ENCODE measurements at places on chromosomes 3 and 15.

DNA sequence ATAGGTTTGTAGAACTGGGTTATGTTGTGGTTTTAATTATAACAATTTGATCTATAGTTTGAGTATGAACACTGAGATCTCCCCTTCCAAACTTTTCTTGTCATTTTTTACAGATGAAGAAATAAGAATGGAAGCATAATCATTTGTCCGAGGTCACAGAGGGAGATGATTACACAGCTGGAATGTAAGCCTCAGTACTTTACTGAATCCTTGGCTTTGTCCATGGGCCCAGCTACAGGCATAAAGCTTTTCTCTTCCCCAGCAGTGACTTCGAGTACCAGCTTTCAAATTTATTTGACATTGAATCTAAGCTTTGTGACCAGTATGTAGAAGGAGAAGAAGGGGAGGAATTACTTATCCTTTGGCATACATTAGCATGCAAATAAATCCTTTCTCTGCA is 80.9 kb upstream of the DCBLD2 start:
- no peak for DNase-seq

GRCh38 chr3:150251187-150252062 is 156.7 kb upstream of the TSC22D2 start:
- no peak for DNase-seq

- peak; percentile 20 for DNase-seq
Observed at GRCh38 chr15:63274427-63274826, 3.0 kb upstream of the APH1B start.

GRCh38 chr3:129289201-129289921 is 10.7 kb downstream of the HMCES start:
- no peak for DNase-seq

DNA sequence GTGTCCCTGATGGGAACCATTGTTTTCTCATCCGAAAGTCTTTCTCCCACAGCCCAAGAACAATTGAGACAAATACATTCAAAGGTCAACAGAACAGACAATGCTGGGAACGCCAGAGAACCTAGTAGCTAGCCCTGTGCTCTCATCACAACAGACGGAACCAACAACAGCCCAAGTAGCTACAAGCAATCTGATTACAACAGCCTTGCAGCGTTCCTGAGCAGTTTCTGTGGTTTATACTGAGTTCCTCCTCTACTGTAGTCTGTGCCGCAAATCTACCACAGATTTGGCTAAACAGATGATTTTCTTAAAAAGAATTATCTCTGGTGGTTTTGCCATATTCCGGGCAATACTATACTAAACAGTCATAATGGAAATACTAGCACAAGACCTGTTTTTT is 435.6 kb downstream of the MECOM start:
- no peak for DNase-seq

GRCh38 chr15:57639306-57639705 is 47.6 kb downstream of the MYZAP start:
- no peak for DNase-seq

GRCh38 chr3:79011821-79012529 is 755.8 kb downstream of the ROBO1 start:
- DNase-seq, result no peak

DNA sequence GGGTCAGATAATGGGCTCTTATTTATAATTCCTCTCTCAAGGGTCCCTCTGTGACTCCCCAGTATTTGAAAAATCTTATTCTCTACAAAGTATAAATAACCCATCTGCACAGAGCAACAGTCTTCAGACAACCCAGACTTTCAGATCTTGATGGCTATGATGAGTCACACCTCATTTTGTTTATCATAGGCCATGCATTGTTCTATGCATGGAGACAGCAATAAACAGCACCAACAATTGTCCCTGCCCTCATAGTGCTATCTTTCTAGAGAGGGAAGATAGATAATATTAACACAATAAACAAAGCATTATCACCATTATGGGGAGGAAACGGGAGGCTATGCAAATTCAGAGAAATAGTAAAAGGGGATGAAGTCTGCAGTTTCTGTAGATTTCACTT is 13.4 kb downstream of the FHIT start:
- no peak for DNase-seq

- no peak for DNase-seq
Observed at GRCh38 chr3:168956076-168956475, 707.4 kb downstream of the MECOM start.

GRCh38 chr3:59433546-59433945 is 383.7 kb upstream of the CFAP20DC start:
- DNase-seq, result no peak

DNA sequence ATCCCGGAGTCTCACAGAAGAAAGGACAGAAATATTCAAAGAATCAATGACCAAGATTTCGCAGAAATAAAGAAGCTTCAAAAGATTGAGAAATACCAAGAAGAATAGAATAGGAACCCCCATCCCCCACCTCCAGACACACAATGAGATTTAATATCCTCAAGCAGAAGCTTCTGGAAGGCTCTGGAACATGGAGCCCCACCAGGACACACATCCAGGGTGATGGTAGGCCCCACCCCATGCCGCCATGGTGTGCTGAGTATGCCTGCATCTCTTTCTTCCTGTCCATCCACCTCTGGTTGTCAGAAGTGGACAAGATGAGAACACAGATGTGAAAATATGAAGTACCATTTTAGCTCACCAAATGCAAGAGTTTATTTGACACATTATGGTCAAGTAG is 19.3 kb downstream of the PRR23E start:
- no peak for DNase-seq
